ENCODE measurements at places on chromosomes 7 and 10.

DNA sequence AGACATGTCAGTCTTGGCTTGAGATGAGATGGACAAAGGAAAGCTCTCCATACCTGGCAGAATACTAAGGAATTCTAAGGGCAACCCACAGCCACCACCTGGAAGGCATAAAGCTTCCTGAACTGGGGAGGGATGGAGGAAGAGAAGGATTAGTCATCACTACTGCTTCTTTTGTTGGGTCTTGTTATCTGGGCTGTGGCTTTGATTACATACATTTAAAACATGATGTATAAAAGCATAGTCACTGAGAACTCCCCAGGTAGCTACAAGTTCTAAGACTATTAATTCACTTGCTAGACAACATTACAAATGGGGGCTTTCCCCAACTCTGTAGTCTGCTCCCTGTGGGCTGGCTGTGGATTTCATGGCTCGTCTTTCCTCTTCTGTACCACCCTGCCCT is 58.2 kb downstream of the RBM33 start:
- DNase-seq, result no peak

- no peak for DNase-seq
These were observed 25.3 kb upstream of the C10orf71 start for GRCh38 chr10:49273626-49274025.

- no peak for DNase-seq
These were observed 26.0 kb upstream of the GLI3 start for GRCh38 chr7:42262964-42263363.

DNA sequence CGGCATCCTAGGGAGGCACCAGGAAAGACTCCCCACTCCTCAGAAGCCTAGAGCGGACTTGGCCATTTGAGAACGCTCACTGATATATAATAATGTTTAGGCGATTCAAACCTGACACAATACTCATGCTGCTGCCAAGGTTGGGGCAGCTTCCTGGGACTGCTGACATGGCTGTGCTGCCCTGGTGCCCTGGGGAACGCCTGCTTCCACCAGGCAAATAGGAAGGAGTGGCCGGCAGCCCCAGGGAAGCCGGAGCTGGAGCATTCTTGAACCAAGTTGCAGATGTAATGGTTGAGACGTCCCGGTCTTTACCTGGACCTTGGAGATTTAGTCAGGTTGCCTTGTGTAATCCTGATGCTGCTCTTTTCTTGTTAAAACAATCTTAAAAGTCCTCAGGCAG is 8.8 kb downstream of the GDF10 start:
- no peak for DNase-seq

DNA sequence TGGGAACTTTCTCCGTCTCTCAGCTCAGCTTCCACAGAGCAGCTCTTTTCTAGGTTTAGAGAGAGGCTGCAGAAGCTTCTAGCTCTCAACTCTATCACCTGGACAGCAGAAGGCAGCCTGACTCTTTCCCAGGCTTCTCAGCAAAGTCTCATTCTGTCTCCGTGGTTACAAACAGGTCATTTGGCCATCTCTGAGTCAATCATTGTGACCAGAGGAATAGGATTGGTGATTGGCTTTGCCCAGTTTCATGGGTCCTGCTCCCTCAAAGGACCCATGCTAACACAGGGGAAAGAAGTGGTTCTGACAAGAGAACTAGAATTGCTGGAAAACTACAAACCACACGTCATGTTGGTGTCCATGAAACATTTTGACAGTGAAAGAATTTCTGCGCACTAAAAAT is 43.6 kb downstream of the PRR15 start:
- DNase-seq, result no peak

- DNase-seq, result no peak
These were observed 90.6 kb upstream of the ODAD2 start for GRCh38 chr10:28089467-28089866.

DNA sequence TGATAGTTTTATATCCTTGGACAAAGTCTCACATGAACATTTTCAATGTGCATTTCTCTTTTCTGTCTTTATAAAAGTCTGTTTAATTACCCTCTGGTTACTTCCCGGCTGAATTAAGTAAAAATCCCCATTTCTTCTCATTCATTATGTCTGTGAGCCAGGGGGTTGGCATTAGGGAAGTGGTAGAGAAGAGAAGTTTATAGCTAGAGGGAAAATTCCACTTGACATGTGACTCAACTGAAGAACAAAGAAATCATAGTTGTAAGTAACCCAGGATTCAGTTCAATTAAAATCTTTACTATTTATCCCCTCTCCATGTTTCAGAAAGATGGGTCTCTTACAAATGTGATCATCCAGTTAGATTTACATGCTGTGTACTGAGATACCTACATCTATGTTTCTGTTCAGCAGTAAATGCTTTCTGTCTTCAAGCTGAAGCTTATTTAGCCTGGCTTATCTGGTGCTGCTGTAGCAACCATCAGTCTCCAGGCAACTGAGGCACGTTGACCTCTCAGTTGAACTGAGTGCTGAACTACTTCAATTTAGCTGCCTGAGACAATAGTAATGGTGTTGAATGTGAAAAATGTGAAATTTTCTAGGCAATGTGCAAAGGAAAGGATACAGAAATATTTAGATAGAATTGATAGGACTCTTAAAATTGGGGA is 181.6 kb downstream of the MLLT10 start:
- no peak for DNase-seq

DNA sequence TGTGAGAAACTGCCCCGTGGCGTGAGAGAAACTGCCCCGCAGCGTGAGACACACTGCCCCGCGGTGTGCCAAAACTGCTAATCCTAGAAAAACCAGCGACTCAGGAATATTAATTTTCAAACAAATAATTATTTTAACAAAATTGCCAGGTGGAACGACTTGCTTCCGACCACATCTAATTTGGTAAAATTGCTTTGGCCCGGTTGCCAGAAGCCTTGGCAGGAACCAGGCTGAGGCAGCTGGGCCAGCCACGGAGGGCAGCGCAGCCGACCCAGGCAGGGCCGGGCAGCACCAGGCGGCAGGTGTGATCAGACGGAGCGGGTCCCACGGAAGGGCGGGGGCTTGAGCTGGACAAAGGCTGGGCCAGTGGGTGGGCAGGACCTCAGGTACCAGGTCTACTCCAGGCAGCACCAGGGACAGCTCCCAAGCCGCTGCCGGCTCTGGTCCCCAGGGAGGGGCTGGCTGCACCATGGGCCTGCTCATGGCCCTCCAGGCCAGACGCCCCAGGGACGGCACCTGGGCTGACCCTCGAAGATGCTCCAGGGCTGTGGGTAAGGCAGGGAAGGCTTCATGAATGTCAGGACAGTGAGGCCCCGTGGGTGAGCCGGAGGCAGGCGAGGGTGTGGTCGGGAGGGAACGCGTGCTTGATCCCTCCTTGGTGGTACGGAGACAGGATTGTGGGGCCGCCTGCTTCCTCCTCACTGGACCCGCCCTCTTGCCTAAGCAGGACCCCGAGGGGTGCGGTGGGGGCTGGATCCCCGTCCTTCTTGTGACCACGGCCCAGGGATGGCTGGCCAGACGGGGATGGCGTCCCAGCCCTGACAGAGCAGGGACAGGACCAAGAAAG is 7.7 kb upstream of the ADGRA1 start:
- DNase-seq, result no peak

DNA sequence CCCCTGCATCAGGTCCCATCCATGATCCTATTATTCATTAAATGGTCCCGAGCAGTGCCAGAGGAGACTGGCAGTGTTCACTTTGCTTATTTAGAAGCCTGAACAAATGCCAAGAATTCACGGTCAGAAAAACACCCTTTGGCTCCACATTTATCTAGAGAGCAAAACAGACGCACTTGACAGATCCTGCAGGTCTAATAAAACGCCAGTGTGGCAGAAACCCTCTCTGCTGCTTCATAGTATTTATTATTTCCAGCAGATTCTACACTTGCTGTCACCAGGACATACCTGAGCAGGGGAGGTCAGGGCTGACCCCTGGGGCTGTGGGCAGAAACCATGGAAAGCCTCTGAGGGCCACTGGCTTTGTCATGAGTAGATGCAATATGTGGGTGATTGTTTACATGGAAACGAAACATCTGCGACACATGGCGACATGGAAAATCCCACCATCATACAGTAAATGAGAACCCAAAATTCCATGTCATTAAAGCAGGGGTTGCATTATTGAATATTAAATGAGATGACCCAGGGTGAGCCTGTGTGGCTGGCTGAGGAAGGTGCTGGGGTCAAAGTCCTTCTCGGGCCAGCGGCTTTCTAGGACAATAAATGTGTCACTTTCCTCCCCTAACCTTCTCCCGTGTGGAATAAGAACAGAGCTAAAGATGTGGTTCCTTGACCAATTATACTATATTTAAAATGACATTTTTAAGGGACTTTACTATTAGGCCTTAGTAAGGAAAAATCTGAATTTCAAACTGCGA is 205.9 kb upstream of the SVIL start:
- DNase-seq, result no peak

- DNase-seq, result no peak
These were observed 61.7 kb upstream of the ITGA8 start for GRCh38 chr10:15781381-15781960.

GRCh38 chr10:131141207-131141606 is 170.3 kb downstream of the TCERG1L start:
- no peak for DNase-seq

DNA sequence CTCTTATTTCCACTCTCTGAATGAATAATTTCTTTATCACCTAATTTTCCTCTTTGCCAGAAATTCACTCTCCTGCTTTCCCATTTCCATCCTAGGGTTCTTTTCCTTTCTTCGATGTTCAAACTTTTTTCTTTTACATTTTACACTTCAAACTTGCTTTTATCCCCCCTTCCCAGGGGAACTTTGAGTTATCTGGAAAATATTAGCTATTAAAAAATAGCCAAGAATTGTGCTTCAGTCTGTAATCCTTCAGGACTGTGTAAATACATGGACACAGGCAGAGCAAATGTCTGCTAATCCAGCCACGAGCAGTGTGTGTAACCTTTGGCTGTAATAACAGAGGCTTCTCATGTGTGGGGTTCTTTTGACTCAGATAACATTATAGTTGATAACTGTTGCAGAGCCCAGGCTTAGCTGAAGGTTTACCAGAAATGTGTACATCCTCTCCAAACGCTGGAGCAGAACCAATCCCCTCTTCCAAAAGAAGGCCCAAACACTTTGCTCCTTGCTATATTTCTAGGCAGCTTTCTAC is 4.6 kb downstream of the ASB4 start:
- no peak for DNase-seq

DNA sequence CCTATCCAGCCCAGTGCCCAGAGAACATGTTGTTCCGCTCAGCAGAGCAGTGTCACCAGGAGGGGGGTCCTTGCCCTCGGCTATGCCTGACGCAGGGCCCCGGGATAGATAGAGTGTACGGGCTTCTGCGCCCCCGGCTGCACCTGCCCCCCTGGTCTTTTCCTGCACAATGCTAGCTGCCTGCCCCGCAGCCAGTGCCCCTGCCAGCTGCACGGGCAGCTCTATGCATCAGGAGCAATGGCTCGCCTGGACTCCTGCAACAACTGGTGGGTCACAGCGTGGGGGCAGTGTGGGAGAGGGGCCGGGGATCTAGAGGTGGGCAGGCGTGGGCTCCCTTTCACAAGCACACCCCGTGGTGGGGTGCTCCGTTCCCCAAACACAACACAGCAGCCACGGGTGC is 31.4 kb upstream of the ZNF862 start:
- no peak for DNase-seq
